ENCODE measurements at places on chromosomes 12 and 14. TPM values are rescaled to one million over a fixed set of nuclear protein-coding genes. Genes with fewer than 3 reads are reported as not detected.

GRCh38 chr14:80150301-80150700 lies 61.0 kb downstream of the DIO2 start:
- DNase-seq = no peak

GRCh38 chr14:78823516-78823915 lies 653.3 kb downstream of the NRXN3 start:
- DNase-seq = no peak

DNA sequence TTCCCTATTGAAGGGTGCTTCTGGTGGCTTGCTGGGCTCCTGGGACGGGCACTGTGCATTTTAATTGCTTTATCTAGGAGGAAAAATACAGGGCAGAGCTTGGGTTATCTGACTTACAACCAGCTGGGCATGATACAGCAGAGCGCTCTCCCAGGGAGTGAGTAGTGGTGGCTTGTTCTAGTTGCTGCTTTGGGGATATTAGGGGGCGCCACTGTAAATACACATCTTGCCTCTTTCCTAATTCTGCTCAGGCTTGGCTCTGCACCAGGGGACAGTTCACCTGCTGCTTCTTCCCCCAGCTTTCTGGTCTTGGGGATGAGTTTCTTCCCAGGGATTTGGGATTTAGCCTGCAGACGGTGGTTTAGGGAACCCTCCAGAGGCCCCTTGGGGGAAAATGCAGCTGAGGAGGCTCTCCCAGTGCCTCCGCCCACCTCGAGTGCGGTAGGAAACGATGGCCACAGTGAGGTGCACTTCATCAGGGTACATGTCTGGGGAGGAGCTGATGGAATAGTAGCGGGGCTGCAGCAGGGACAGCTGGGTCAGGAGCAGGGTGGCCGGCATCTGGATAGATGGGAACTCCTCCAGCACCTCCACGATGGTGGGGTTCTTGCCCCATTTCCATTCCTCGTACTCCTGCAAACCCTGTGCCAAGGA lies 36.9 kb upstream of the FBXO21 start:
- DNase-seq = peak; percentile 52

AKAP3 gene
- 1.9 TPM for total RNA-seq

DNA sequence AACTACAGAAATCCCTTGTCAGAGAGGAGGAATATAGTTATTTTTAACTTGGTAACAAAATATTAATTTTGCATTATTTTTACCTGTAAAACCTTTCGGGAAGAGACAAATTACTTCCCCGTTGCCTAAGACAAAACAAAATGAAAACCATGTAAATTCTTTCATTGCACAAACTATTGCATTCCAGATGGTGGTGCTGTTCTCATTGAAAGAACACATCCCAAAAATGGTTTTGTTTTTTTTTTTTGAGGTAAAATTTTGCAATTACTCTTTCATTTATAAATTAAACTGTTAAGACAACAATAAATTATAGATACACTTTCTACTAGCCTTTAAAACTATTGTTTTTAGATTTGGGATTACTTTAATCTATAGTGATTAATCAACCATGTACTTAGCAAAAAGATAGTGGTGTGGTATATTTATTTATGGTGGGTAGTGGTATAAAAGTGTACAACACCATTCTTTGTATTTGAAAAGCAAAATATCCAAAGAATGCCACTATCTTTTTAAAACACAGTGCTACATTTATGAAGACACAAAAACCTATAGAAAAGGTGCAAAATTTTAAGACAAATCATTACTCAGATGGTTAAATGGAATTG lies 115.5 kb downstream of the SLC38A1 start:
- DNase-seq = peak; percentile 56

SLC8B1 gene
- total RNA-seq = 13.4 TPM

GPR84 gene
- total RNA-seq = not detected

DNA sequence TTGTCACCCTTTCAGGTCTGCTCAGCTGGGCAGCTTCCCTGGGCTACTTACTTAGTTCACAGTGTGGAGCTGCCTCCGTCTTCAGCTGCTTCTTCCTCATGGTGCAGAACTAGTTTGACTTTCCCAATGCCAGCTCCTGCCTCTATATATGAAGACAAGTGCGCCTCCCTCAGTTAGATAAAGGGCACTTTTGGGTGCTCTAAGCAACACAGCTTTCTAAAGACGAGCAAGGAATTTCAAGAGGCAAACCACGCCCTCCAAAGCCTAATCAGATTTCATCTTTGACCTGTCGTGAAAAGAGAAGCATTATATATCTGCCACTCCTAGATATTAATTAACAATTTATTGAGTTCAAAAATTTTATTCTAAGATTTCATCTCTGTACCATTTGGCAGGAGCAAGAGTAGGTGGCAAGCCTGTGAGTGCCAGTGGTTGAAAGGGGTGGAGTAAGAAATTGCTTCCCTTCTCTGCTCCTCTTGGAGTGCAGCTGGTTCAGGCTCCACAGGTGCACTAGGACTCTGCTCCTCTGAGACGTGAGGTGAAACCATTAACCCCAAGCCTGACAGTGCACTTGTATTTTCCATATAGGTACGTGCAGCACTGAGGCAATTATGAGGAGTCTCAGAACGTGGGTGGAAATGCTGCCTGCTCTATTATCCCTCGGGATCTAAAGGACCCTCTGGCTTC lies 2.1 kb upstream of the SLC11A2 start:
- peak; percentile 89 for DNase-seq

GRCh38 chr12:53756300-53757100 lies 4.7 kb upstream of the CISTR start:
- peak; percentile 44 for DNase-seq

CLEC1A gene
- not detected for total RNA-seq

- no peak for DNase-seq
Measured at GRCh38 chr14:68753690-68754089, 39.2 kb downstream of the ZFP36L1 start.

DNA sequence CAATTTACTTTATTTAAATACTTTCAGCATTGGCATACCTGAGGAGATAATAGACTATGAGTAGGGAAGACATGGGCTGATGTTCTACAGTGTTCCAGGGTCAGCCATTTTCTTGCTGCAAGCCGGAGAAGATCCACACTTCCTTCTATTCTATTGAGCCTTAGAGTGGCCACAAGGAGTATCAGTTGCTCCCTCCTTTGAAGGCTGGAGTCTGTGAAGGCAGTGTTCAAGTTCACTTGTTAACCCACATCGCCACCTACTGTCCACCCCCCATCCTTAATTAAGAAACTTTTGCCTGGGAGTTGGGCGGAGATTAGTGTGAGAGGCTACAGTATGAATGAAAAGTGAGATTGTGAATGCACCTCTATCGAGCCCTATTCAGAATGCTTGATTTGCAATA lies 666.6 kb downstream of the NRXN3 start:
- DNase-seq = peak; percentile 89

DNA sequence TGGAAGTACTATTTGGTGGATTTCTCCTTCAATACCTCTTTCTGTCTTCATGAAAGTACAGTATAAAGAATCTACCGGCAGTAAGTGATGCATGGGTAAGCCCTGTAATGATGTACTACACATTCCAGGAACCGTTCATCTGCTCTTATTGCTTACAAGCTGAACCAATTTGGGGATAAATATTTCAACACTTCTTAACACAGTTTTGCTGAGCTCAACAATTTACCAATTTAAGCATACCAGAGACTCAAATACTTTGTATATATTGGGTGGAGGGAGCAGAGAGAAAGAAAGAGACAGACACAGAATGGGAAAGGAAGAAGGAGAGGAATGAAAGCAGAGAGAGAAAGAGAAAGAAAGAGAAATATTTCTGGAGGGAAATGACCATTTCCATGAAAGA lies 821.1 kb upstream of the FLRT2 start:
- no peak for DNase-seq

GRCh38 chr12:59431266-59431665 lies 164.6 kb upstream of the SLC16A7 start:
- peak; percentile 21 for DNase-seq

- DNase-seq = peak; percentile 41
Measured at GRCh38 chr14:99261912-99262787, 9.8 kb downstream of the BCL11B start.

DNA sequence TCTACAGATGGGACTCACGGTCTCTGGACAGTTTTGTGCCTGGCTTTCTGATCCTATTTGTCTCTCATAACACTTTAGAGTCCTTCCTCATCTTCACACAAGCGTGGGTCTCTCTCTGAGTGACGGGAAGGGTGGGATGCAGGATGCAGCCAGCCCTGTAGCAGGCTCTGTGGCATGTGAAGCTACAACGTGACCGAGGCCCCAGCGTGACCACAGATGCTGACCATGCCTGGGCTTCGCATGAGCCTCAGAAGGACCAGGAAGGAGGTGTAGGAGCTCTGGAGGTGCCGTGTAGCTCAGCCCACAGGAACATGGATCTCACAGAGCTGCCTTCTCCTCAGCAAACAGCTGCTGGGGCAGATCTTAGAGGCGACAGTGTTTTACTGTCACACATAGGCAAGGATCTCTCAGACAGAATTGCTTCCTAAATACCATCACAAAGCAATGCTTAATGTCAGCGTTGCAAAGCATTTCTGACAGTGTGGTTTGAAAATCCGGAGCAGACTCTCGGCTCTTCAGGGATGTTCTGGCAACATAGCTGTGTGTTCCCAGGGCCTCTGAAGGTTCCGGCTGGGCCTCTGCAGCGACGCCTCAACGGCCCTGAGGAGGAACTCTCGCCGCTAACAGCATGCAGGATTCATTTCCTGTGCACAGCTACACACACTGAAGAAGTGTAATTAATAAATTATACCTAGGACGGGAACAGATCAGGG lies 21.9 kb downstream of the ANKLE2 start:
- DNase-seq = no peak

EPYC gene
- total RNA-seq = not detected

RHOJ gene
- total RNA-seq = not detected

- peak; percentile 39 for DNase-seq
Measured at GRCh38 chr14:68791902-68792677, 777 bp downstream of the ZFP36L1 start.

DNA sequence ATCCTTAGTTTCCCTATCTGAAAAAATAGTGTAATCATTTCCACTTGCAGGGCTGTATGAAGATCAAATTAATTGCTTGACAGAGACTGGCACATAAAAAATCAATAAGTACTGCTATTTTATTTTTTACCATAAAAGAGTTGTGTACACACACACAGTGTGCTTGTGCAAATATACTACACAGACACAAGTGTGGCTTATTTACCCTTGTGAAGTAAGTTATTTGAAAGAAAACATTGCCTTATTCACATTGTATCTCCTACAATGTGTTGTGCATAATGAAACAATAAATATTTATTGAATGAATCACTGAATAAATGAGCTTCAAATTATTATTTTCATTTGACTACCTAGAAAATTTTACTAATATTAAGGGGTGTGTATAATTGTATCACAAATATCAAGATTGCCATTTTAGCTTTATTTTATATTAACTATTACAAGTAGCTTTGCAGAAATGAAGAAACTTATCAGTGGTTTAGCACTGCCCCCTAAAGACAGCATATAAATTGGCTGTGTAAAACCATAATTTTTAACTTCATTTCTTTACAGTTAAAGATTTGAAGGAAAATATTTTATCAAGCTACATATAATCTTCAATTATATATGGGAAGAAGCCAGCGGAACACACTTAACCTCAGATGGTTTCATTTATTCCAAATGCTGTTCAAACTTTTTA lies 11.3 kb downstream of the GARIN6 start:
- DNase-seq = peak; percentile 11
